CD4-positive, alpha-beta T cell treated with Interferon gamma for 1 hour (primary cell): ENCODE measurements at places on chromosomes 2 and 18.
A peak's percentile ranks its signal among the peaks of the same experiment; 100 is the strongest.

DNA sequence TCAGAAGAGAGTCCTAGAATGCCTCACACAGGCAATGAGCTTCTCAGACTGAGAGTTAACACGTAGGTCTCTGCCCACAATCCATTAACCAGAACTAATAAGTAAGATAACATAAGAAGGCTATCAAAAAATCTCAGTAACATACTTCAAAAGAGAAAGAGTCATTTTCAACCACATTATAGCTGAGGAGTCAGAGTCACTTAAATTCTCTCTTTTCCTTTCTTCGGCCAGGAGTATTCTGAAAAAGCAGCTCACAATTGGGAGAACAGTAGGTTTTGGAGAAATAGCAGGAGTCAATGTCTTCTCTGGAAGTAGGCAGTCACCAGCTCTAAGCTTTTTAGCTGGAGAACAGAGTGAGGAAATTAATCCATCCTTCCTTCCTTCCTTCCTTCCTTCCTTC, 1364.4 kb upstream of the NXPH2 start:
- no peak for DNase-seq

DNA sequence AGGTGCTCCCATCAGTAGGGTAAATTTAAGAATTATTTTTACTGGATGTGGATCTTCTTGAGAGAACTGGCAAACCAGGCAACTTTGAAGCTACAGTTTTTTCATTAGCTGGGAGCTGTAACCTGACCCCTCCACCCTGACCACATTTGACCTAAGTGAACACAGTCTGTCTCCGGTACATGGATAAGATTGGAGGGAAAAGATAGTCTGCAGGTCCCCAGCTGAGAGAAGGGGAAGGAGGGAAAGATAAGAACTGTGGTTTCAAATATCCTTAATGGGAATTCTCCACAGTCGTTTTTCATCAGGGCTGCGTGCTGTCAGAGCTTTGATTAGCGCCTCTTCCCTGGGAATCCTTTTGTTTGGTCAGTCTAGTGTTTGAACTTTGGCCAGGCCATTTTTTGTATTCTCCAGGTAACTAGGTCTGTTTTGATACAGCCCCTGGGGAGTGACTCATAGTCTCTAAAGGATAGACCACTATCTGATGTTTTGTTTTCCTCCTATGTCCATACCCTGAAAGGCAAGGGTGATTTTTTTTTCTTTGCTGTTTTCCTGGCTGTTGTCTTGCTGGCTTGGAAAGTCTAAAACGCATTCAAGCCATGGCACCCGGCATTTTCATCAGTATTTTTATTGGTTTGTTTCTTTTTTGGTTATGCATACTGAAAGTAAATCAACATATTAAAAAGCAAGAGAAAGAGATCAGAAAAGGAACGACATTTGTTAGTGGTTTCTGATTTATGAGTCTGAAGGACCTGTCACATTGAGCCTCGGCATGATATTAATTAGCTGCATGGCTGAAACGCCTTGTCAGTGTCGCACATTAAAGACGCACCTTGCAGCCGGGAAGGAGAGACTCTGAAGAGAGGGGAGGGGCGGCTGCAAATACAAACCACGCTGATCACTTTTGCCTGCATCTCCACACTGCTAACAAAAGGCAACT, 183.4 kb upstream of the FN1 start:
- no peak for DNase-seq

- DNase-seq: no peak
Measured at GRCh38 chr18:48982266-48982665, 31.5 kb upstream of the SMAD7 start.

DNA sequence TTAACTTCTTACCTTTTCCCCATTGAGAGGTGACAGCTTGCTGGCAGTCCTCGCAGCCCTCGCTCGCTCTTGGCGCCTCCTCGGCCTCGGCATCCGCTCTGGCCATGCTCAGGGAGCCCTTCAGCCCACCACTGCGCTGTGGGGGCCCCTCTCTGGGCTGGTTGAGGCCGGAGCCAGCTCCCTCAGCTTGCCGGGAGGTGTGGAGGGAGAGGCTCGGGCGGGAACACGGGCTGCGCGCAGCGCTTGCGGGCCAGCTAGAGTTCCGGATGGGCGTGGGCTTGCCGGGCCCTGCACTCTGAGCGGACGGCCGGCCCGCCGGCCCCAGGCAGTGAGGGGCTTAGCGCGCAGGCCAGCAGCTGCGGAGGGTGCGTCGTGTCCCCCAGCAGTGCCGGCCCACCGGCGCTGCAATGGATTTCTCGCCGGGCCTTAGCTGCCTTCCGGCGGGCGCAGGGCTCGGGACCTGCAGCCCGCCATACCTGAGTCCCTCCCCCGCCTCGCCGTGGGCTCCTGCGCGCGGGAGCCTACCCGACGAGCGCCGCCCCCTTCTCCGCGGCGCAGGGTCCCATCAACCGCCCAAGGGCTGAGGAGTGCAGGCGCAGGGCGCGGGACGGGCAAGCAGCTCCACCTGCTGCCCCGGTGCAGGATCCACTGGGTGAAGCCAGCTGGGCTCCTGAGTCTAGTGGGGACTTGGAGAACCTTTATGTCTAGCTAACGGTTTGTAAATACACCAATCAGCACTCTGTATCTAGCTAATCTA, 335.0 kb downstream of the CBLN2 start:
- no peak for DNase-seq

- DNase-seq: no peak
Measured at GRCh38 chr2:217361483-217361880, 501.6 kb upstream of the TNP1 start.

- no peak for DNase-seq
Measured at GRCh38 chr2:162092658-162093556, 18.9 kb upstream of the DPP4 start.

- no peak for DNase-seq
Measured at GRCh38 chr2:196592911-196593881, 46.3 kb upstream of the CCDC150 start.

- no peak for DNase-seq
Measured at GRCh38 chr18:48698707-48699106, 159.9 kb downstream of the CTIF start.

DNA sequence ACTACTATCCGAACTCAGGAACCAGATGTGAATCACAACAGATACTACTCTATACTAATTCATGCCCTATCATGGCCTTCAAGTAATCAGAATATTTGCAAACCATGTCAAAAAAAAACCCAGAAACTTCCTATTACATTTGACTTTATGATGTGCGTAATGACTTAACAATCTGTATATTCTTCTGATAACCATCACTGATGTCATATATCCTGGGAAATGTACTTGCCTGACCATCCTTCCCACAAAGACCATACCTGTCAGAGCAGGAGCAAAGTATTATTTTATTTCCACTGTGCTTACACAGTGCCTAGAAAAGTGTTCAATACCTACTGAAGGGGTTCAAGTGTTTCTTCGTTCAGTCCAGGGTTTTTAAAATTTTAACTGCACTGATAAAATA, 27.5 kb downstream of the PPP4R1 start:
- no peak for DNase-seq

DNA sequence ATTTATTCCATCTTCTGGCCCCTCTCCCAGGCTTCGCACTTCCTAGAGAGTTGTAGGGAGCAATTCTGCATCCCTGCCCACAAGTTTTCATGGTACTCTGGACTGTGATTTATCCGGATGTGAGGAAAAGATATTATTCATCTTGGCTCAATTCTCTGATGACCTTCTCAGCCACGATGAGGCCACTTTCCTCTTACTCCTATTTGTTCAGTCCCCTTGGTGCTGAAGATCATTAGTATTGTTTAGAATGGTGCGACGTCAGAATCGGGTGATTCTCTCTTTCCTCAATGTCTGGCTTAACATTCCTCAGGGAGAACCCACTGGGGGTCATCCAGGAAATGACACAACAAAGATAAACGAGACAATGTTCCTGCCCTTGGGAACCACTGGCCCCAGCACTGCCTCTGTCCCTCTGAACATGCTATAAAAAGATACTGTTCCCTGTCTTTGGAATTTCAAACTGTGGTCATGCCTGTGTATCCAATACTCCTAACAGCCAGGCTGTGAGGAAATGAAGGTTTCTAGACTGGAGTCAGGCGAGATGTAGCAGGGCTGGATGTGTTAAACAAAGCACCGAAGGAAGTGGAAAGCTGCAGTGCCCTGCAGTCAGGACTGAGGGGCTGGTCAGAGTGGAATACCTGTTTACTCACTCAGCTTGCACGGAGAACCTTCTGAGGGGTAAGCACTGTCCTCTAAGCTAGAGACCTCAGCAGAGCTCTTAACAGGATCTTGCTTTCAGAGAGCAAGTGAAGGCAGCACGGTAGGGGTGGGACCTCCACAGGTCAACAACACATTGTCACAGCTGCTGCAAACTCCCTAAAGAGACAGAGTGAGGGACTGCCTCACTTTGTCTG, 12.9 kb upstream of the GLI2 start:
- DNase-seq: no peak

DNA sequence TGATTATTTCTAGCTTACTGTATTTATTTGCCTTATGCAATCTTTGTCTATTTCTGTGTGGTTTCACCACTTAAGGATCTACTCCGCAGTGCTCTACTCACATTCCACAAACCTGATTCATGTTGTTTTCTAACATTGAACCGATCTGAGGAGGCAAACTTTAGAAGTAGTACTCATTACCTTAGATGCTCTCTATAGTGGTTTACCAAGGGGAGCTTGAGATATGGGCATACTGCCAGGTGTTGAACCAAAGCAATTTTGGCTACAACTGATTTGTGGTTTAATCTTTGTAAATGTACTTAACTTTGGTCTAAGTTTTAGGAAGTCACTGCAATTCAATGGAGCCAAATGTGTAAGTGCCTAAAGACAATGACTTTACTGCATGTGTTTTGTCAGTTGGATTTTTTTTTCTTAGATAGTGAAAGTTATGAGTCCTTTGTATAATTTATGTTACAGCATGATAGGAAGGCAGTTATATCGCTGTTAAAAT, 50.1 kb downstream of the MAP2 start:
- DNase-seq: no peak

DNA sequence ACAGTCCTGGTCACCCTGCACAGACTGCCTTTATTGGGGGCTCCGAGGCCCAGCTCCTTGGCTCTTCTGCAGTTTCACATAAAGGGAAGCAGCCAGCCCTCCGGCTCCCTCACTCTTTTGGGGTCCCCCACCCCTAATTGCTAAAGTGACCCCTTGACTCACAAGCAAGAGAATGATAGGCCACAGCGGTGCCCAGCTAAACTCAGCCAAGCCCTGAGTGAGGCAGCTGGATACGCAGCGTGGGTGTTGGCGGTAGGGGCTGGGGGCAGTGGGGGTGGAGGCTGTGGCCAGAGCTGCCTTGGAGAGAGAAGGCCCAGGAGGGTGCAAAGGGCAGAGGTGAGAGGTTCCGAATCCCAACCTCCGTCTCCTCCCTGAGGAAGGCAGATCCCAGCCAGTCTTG, 25.5 kb upstream of the ALPP start:
- no peak for DNase-seq

DNA sequence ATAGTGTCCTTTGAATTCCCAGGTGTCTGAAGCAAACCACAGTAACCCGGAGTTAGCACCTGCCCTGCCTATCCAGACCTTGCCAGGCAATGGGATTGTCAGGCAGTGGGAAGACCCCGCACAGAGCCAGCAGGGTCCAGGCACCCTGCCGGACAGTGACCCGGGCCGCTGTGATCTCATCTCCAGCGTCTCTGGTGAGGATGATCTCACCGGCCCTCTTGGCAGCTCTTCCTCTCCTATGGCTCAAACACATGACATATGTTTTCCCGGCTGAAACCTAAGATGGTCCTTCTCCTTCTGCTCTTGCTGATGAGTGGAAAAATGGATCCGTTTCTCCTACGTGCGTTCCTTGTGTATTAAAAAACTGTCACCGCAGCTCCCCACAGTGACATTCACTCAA, 75.1 kb downstream of the ACOXL start:
- DNase-seq: no peak

GRCh38 chr2:130391058-130391871, 35.4 kb downstream of the PTPN18 start:
- DNase-seq: peak; percentile 57

DNA sequence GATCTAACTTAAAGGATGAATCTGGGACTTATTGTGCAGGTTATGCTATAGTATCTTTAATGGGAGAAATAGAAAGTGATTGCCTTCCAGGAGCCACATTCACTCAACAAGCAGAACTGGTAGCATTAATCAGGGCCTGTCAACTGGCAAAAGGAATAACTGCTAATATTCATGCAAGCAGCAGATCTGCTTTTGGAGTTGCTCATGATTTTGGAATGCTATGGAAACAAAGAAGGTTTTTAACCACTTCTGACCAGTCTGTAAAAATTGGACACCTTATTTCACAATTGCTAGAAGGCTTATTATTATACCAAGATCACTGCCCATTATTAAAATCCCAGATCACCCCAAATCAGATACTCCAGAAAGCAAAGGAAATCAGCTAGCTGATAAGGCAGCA, 200.4 kb downstream of the MREG start:
- DNase-seq: no peak

DNA sequence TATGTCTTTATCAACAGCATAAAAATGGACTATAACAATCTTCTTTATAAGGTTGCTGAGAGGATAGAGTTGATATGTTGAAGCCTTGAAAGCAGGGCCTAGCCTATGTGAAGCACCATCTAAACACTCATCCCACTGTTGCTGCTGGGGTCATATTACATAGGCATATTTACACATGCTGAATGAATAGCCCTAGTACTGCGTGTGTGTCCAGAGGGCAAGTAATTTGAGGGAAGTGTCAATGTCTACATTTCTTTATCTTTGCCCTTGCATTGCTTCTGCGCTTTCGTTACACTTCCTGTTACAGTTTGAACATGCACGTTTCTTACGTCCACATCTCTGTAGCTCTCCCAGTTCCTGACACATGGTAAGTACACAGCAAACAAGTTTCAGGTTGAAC, 280.3 kb upstream of the ATP5MC3 start:
- DNase-seq: no peak

DNA sequence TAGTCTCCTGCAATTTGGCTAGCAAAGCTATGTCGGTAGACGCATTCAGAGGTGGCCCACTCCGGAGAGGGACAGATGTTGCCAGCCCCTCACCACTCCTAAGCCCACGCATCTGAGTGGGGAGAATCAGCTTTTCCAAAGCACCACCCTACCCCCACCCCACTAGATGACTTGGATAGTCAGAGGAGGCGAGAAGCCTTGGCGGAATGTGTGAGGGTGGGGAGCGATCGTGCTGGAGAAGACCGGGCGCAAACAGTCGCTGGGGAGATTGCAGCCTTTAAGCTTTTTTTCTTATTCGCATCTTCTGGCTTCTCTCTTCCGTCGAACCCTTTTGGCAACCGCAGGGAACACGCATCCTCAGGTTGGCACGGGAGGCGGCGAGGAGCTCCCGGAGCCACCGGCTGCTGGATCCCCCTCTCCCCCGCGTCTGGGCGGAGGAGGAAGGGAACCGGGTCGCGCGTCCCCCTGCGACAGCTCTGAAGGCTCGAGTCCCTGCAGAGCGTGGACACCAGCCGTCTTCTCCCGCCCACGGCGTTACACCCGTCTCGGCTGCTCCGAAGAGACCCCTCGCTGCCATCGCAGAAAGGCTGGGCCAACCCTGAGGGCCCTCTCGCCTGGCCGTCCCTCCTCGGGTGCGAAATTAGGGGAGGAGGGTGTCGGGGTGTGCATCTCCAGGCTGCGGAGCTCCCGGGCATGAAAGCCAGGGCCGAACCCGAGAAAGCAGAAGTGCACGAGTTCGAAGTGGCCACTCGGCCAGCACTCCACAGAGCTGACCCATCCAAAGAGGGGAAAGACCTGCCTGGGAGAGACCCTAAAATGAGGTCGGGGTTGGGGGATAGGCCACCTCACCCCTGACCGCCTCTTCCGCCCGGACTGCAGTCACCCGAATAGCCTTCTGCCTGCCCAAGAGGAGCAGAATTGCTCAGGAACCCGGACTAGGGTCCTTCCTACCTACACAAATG, 12.2 kb downstream of the EVX2 start:
- DNase-seq: no peak

GRCh38 chr2:174835797-174836255, 71.6 kb upstream of the CHRNA1 start:
- DNase-seq: no peak
